ENCODE measurements at places on chromosomes 1 and 21.

DNA sequence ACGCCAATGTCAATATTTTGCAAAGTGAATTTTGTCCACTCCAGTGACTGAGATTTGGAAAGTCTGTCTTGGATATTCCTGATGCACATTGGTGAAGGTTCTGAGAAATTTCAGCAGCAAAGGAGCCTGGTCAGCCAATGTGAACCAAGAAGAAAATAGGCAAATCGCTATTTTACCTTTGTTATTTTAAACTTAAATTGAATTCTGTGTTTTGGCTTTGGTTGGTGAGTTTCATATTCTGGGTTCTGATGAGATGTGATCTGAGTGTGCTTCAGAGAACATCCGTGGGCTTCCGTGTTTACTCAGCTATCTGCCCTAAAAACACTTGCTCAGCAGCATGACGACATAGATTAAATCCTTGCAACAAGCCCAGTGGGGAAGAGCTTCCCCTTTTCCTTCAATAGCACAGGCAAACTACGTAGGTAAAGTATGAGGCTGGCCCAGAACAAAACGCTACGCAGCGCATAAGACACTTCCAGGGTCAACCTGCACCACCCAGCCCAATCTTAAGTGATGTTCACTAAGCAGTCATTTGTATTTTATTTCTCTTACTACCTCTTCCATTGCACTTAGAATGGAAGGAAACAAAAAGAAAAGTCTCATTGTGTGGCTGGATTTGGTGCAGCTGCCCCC is 176.4 kb upstream of the KAZN start:
- H3K36me3 ChIP-seq: no peaks in the 10 kb centered on the region
- no peak overlapping the region for H3K27ac ChIP-seq
- no peak overlapping the region for H3K4me3 ChIP-seq
- DNase-seq: no peak
- no peaks in the 10 kb centered on the region for H3K4me1 ChIP-seq

DNA sequence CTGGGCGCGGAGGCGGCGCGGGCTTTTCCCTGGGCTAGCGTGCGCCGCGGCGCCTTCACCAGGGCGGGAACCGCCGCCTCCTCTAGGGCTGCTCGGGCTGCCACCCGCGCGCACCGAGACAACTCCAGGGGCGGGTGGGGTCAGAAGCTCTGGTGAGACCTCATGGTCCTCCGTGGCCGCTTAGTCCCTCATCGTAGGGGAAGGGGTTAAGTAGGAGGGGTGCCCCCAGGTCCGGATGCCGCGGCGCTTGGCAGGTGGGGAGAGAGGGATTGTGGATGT is 559 bp downstream of the SERTAD4 start:
- H3K27ac ChIP-seq: peak overlapping the region; percentile 53
- H3K27me3 ChIP-seq: peaks cover 5% of the 10 kb centered on the region
- no peaks in the 10 kb centered on the region for H3K4me1 ChIP-seq
- H3K4me3 ChIP-seq: peak overlapping the region; percentile 19
- no peaks in the 10 kb centered on the region for H3K36me3 ChIP-seq

DNA sequence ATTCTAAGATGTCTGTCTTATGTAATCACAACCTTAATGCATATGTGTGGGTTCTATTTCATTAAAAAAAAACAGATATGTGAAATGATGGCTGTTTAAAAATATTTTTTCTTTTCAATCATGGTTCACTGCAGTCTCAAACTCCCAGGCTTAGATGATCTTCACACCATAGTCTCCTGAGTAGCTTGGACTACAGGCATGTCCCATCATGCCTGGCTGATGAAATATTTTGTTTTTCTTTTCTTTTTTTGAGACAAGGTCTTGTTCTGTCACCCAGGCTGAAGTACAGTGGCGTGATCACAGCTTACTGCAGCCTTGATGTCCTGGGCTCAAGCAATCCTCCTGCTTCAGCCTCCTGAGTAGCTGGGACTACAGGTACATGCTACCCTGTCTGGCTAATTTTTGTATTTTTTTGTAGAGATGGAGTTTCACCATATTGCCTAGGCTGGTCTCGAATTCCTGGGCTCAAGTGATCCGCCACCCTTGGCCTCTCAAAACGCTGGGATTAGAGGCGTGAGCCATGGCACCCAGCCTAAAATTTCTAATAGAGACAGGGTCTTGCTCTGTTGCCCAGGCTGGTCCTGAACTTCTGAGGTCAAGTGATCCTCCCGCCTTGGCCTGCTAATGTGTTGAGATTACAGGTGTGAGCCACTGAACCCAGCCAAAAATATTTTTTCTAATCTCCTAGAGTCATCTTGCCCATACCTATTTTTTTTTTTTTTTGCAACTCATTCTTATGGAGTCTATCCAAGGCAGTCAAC is 67.6 kb downstream of the GIPC2 start:
- H3K36me3 ChIP-seq: no peaks in the 10 kb centered on the region
- H3K4me3 ChIP-seq: no peak overlapping the region
- DNase-seq: no peak
- H3K27me3 ChIP-seq: no peaks in the 10 kb centered on the region

DNA sequence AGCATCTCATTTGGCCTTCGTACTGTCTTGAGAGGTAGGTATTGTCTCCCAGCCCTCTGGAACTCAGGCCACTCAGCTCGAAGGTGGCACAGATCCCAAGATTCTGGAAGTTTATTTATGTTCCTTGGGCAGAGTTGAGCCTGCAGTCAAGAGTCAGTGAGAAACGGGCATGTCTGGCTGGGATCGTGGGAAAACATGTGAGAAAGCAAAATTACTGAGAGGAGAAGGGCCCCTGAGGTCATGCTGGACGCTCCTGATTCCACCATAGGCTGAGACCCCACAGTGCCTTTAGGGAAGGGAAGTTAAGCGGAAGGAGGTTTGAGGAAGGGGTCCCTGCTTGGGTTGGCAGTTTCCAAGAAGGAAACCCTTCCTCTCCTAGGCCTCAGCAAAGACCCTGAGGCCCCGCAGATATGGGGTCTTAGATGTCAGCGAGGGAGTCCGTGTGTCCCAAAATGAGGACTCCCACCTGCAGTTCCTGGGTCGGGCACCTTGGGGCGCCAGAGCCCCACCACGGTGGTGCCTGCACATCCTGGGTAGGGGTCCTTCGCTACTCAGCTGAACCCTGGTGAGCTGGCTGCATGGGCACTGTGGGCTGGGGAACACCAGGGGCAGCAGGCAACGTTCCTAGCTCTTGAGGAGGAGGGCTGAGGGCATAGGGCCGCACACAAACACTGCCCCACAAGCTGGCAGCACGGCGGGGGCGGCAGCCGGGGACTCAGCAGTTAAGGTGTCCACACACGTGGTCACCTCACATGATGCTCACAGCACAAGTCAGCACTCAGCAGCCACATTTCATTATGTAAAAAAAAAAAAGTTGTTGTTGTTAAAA is 12.3 kb upstream of the SEMA4A start:
- no peak overlapping the region for H3K4me3 ChIP-seq
- no peak overlapping the region for H3K27ac ChIP-seq
- DNase-seq: no peak
- H3K27me3 ChIP-seq: no peaks in the 10 kb centered on the region

DNA sequence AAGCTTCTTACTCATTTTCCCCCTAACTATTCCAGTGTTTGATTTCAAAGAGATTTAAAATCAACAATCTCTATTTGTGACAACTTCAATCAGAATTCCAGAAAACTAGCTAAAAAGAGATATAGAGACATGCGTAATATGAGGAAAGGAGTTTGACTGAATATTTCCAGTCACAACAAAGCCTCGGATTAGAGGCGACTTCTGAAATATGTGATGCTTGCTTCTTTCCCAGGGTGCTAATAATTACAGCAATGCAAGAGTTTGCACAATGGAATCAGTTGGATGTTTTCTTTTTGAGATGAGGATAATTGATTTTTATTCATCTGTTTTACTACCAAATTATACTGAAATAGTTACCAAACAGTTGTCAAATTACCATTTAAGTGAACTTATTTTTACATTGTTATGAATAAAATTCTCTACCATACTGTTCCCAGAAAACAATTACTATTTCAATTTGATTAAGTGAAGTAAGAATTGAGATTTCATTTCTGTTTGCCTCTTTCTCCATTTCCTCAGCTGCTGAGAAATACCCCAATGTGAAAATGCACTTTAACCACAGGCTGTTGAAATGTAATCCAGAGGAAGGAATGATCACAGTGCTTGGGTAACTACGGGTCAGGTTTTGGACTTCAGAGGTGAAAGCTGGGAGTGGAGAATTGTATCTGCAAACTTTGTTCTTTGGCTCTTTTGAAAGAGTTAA is 28.1 kb downstream of the KMO start:
- no peaks in the 10 kb centered on the region for H3K27me3 ChIP-seq
- H3K4me3 ChIP-seq: no peak overlapping the region
- H3K36me3 ChIP-seq: no peaks in the 10 kb centered on the region

GRCh38 chr1:66671455-66671854 is 80.8 kb upstream of the DYNLT5 start:
- no peak overlapping the region for H3K27ac ChIP-seq
- no peaks in the 10 kb centered on the region for H3K36me3 ChIP-seq
- H3K4me1 ChIP-seq: no peaks in the 10 kb centered on the region
- H3K27me3 ChIP-seq: no peaks in the 10 kb centered on the region

- peak overlapping the region; percentile 86 for H3K27ac ChIP-seq
- H3K36me3 ChIP-seq: no peaks in the 10 kb centered on the region
- DNase-seq: no peak
Measured at GRCh38 chr1:27772036-27772931, 735 bp upstream of the STX12 start.

DNA sequence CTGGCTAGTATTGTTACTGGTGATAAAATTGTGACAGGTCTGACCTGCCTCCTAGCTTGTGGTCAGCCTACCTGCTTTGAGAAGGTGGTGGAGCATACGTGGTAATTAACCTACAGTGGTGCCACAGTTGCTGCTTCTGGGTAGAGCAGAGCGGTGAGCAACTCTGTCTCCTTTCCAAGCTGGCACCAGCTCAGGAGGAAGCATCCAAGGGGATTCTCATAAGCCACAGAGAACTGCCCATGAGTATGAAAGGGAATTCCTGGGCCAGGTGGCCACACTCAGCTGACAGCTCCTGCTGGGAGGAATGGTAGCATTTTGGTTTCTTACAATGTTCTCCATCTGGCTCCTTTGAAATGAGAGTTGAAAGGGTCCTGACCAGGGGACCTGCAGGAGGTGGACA is 39.4 kb downstream of the ATP2B4 start:
- no peaks in the 10 kb centered on the region for H3K36me3 ChIP-seq
- peaks cover 4% of the 10 kb centered on the region for H3K4me1 ChIP-seq
- no peak overlapping the region for H3K27ac ChIP-seq
- DNase-seq: no peak
- no peaks in the 10 kb centered on the region for H3K27me3 ChIP-seq

DNA sequence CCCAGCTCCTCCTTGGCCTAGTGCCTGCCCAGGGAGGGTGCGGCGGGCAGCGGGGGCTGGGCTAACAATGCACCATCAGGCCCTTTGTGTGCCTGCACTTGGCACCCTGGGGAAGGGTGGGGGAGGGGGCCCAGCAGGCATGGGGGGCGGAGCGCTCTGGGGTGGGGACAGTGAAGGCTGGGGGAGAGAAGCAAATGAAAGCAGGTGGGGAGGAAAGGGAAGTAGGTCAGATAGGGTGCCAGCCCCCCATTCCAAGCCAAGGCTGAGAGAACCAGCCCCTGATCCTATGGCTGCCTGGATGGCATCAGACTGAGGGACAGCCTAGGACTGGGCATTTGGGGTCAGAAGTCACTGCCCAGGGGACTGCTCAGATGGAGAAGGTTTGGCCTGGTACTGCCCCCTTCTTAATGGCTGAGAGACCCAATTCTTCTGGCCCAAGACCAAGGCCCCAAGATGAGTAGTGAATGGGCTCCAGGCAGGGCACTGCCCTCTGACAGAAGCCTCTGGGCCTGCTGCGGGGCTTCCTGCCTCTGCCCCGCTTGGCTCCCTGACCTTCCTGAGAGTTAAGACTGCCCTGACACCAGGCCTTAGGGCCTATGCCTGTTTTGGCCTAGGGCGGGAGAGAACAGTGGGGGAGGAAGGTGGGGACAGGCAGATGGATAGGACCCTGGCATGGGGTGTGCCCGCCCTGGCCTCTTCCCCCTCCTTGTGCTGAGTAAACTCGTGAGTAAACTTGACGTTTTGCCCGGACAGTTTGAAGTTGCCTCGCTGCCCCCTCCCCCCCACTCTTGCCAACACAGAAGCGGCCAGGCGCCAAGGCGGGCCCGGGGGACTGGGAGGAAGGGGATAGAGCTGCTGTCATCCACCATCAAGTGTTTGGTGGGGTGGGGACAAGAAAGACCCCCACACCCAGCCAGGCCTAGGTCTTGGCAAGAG is 2.7 kb downstream of the ZBTB7B start:
- no peaks in the 10 kb centered on the region for H3K27me3 ChIP-seq
- no peak overlapping the region for H3K4me3 ChIP-seq
- peak overlapping the region; percentile 97 for H3K27ac ChIP-seq
- peaks cover 43% of the 10 kb centered on the region for H3K4me1 ChIP-seq
- H3K36me3 ChIP-seq: no peaks in the 10 kb centered on the region

DNA sequence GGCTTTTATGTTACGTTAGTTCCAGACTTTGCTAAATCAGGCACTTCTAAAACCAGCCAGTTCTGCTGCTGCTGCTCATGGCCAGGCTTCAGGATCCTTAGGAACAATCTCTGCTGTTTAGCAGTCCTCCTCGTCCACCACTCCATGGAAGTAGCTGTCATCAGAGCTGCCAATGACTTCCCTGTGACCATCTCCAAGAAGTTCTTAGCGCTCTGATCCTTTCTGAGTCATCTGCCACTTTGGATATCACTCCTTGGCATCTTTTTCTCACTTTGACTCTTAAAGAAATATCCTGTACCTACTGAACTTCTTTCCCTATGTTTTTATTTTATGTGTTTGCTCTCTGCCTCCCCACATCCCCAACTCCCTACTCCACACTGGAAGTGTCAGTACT is 14.7 kb upstream of the IRF2BP2 start:
- H3K27ac ChIP-seq: peak overlapping the region; percentile 78
- no peaks in the 10 kb centered on the region for H3K27me3 ChIP-seq
- no peaks in the 10 kb centered on the region for H3K36me3 ChIP-seq
- DNase-seq: no peak
- peaks cover 23% of the 10 kb centered on the region for H3K4me1 ChIP-seq

GRCh38 chr1:14466006-14466405 is 132.5 kb upstream of the KAZN start:
- no peak overlapping the region for H3K4me3 ChIP-seq
- no peak overlapping the region for H3K27ac ChIP-seq
- no peaks in the 10 kb centered on the region for H3K4me1 ChIP-seq
- no peaks in the 10 kb centered on the region for H3K36me3 ChIP-seq

- H3K27ac ChIP-seq: no peak overlapping the region
- H3K36me3 ChIP-seq: peaks cover 42% of the 10 kb centered on the region
- H3K4me3 ChIP-seq: no peak overlapping the region
- no peak for DNase-seq
Measured at GRCh38 chr1:8364528-8365442, 46.9 kb downstream of the SLC45A1 start.

GRCh38 chr21:41170442-41170841 is 2.5 kb downstream of the BACE2 start:
- peak overlapping the region; percentile 22 for H3K27ac ChIP-seq
- no peaks in the 10 kb centered on the region for H3K36me3 ChIP-seq
- H3K4me1 ChIP-seq: peaks cover 26% of the 10 kb centered on the region

DNA sequence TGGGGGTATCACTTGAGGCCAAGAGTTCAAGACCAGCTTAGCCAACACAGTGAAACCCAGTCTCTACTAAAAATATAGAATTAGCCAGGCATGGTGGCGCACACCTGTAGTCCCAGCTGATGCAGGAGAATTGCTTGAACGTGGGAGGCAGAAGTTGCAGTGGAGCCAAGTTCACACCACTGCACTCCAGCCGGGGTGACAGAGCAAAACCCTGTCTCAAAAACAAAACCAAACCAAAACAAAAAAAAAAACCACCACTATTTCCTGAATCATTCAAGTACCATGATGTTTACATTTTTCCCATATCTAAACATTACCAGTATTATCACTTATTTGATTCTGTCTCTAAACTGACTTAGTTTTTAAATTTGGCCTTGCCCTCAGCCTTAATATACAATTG is 29.5 kb downstream of the TUT4 start:
- H3K27me3 ChIP-seq: no peaks in the 10 kb centered on the region
- no peak for DNase-seq
- H3K36me3 ChIP-seq: no peaks in the 10 kb centered on the region
- no peak overlapping the region for H3K4me3 ChIP-seq

Data from pancreas (tissue), 10 donors.